ENCODE measurements at places on chromosomes 6 and 20.

DNA sequence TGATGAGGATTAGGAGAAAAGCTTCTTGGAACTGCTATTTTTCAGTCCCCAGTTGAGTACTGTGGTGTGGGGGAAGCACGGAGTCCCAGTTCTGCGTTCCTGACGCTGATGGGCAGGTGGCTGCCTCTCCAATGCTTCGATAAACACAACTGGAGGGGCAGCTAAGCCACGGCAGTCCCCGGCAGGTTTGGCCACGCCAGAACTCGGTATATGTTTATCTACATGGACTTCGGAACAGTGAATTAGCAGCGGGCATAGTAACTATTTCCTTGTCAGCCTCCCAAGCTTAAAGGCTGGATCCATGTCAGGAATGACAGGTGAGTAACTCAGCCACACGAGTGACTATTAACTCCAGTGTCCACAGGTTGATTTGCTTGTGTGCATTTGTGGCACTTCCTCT, 354.4 kb downstream of the ZFAND3 start:
- no peak for DNase-seq

DNA sequence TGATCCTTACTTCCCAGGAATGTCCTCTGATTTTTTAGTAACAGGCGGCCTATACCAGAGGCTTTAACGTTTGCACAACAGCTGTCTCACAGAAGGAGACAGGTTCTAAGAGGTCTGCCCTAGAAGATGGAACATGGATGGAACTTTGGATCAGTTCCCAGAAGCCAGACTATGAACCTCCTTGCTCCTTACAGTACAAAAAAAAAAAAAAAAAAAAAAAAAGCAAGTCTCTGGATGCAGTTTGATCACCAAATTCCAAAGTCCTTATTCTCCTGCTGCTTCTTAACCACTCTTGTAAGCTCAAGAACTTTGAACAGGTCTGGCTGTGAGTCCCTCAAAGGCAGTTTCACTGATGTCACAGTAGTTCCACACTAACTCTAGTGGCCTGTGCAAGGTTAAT, 2.0 kb upstream of the TRMT11 start:
- no peak for DNase-seq

GRCh38 chr6:93047033-93047432, 372.3 kb downstream of the EPHA7 start:
- no peak for DNase-seq

- DNase-seq = no peak
Observed at GRCh38 chr20:34072076-34072475, 40.0 kb downstream of the EIF2S2 start.

DNA sequence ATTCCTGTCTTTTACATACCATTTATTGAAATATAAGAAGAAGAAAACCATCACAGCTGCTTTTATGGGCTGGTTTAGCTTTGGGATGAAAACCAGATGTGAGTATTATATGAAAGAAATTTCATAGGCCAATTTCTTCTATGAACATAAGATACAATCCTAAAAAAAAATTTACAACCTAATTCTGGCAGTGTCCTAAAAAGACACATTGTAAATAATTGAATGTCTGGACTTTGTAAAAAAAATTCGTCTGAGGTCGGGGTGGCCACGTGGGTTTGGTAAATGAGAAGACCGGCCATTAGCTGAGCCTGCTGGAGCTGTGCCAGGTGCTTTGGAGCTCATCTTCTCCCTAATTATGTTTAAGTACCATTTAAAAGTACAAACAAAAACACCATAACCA, 26.8 kb downstream of the DACT2 start:
- DNase-seq = no peak

GRCh38 chr20:47850146-47850545, 64.9 kb upstream of the SULF2 start:
- no peak for DNase-seq

DNA sequence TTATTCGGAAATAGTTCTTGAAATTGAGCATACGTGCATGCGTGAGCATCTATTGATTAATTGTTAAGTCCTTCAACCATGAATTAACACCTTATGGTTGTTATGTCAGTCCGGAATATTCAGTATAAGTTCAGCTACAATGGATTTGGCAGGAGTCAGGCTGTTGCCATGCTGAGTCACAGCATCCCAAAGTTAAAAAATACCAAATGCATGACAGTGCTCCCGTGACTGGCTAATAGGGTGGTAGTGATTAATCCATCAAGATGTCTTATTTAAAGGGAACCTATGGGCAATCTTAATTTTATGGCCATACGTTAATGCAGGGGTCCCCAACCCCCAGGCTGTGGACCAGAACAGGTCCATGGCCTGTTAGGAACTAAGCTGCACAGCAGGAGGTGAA, 10.5 kb downstream of the RAE1 start:
- DNase-seq = no peak

- DNase-seq = no peak
Observed at GRCh38 chr6:30500421-30501355, 11.4 kb downstream of the HLA-E start.

DNA sequence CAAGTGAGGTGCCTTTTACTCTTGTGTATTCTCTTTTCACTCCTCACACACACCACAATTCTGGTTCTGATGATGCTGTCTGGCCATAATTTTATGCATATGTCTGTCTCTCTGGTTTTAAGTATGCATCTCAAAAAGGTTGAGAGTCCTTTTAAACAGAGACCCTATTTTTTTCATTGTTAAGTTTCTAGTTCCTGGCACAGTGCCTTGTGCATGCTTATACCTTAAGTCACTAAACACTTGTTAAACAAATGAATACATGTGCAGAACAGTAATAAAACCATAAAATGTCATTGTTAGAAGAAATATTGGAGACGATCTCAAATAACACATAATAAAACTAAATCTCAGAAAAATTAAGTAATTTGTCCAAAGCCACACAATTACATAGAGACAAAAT, 7.9 kb downstream of the ROS1 start:
- DNase-seq = no peak

DNA sequence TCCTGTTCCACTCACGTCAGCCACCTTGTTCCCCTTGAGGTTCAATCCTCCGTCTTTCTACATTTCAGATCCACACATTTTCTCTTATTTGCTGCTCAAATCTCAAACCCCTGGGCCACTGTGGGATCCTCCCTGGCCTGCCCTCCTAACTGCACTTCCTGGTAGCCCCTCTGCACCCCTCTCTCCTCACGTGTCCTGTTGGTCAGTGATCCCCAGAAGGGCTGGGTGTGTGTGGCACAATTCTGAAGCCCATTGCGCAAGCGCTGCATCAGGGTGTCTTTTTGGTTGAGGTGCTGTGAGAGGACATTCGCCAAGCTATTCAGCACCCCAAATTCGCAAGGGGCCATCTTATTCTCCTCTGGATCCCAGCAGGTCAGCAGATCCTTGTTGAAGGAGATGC, 2.3 kb downstream of the HLA-DMB start:
- DNase-seq = no peak

DNA sequence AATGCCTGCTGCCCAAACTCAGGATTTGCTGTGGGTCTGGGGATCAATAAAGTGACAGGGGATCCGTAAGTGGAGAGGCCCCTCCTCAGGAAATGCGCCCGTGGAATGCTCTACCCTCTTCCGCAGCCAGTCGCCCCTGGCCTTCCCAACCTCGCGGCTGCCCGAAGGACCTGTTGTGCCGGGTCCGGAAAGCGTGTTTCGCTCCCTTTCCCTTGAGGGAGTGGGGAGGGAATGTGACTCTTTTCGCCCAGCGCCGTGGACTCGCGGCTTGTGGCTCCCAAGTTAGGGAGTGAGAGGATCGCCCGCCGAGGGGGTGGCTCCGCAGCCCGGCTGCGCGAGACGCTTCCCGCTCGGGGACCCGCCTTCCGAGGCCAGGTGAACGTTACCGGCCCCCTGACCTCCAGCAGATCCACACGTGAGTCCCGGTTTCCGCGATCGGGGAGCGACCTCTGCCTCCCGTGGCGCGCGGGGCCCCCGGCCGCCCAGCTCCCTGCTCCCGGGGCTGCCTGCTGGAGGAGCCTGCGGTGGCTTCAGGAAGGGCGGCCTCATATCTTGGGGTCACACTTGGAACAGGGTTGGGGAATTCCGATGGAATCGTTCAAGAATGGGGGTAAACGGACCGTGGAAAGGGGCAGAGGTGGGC, 666 bp downstream of the TPD52L1 start:
- DNase-seq = peak; percentile 1

DNA sequence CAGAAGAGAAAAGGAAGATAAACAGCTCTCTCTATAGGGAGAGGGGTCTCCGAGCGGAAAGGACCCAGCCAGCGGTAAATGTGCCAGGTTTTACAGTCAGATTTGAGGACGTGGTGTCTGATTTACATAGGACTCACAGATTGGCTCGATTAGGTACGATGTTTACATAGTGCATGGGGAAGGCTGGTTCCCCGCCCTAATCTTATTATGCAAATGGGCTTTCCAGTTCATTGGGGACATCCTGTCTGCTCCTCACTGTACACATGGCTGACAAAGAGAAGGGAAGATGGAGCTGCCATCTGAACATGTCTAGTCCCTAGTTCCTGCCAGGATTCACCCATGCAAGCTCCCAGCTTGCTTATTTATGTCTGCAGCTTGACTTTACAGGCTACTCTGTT, 119.9 kb downstream of the RNF144B start:
- DNase-seq = no peak

- DNase-seq = no peak
Observed at GRCh38 chr6:26336355-26337198, 28.4 kb upstream of the BTN3A2 start.

- no peak for DNase-seq
Observed at GRCh38 chr6:161064915-161065314, 73.3 kb downstream of the MAP3K4 start.

DNA sequence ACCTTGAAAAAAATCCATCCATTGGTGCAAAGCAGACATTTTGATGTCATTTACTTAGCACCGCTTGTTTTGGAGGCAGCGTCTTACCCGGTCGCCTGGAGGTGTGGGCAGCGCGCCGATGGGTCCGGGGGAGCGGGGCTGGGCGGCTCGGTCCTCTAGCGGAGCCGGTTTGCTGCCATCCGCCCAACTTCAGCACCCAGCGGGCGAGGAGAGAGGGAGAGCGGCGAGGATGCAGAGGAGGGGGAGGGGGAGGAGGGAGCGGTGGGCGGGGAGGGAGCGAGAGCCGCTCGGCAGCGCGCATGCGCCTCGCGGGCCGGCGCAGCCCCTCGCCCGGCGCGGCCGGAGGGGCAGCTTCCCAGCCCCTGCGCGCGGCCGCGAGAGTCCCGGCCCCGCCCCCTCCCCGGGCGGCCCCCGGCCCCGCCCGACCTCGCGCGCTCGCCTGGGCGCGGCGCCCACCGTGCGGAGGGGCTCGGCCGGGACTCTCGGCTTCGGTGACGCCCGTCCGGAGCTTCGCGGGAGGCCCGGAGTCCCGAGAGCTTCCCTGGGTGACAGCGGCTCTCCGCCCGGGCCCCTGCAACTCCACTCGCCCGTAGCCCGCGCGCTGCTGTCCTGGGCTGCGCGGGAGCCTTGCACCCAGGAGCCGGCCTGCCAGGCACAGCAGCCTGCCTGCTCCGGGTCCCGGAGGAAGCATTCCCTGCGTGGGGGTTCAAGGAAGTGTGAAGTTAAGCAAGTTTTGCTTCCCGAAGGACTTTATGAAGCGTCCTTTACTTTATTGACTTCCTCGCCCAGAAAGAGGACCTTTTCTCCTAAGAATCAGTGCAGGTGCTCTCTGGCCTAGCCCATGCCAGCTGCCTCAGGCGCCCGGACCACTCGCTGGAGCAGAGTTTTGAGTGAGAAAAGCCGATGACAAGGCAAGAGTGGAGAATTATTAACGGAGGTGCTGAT, at the start of gene RGS17:
TSS of gene RGS17 (minus strand) at position 246 of the 945 bp plus-strand sequence. CDS start 87,264 bp downstream, outside the sequence.
- peak; percentile 13 for DNase-seq

DNA sequence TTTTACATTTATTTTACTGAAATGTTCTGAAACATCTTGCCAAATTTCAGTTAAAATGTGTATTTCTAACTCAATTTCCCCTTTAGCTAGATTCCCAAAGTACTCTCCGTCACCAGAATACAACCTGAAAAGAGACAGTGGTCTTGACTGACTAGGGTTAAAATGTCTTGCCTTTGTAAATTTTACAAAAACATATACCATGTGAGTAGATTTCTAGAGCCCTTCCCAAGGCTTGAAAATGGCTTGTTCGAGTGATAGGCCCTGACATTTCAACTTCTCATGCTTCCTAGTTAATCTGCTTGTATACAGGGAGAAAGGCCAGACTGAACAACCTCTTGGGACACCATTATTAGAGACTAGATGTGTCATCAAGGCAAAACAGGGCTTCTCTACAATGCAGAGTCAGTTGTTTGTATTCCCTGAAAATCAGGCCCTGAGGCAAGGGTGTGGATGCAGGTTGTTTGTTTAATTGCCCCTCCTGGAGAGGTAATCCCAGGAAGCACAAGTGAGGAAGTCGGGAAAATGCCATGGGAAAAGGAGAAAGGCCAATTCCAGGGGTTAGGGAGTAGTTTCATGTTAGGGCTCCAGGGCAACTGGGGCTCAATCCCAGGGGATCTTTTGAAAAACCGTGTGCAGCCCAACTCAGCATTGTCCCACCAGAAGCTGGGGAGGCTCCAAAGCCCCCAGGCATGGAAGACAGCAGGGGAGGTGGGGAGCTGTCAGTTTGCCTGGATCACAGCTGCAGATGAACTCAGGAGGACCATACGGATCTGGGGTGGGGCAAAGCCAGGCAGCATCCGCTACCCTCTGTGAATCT, 11.6 kb upstream of the TFB1M start:
- no peak for DNase-seq

- no peak for DNase-seq
Observed at GRCh38 chr6:3616565-3617176, 134.8 kb downstream of the PXDC1 start.

- DNase-seq = no peak
Observed at GRCh38 chr6:226516-227073, 65.7 kb upstream of the DUSP22 start.

DNA sequence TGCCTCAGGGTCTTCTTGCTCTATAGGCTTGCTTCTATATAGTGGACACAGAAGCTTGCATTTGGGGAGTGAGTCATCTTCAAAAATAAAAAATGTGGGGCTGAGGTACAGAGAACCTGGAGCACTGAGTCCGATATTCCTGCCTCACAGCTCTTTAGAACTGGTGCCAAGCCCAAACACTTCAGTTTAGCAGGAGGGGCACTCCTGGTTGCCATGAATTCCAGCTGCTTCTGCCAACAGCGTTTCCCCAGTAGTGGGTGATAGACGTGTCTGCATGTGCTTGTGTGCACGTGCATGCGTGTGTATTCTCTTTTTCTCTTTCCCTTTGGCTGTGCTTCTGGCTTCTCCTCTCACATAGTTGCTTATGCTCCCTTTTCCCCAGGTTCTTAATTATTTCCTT, 11.9 kb downstream of the DNPH1 start:
- DNase-seq = no peak

DNA sequence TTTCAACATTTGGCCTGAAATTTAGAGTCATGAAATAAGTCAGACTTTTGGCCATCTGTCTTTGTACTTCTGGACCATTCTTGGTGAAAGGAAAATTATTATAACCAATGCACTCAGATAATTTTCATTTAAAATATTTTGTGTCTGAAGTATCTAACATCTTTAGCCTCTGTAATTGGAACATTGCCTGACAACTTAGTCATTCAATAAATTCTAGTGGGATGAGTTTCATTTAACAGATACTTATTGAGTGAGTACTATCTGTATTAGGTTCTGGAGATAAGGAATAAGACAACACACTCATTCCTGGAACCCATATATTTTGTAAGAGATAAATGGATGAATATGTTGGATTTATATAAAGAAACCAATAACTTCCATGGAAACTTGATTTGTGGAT, 536.0 kb downstream of the BCKDHB start:
- no peak for DNase-seq
